ENCODE measurements at places on chromosomes 2 and 18.

GRCh38 chr2:69075486-69075885 lies 62.5 kb downstream of the ANTXR1 start:
- no peak for DNase-seq

- no peak for DNase-seq
Observed at GRCh38 chr2:75607400-75607798, 39.2 kb upstream of the MRPL19 start.

GRCh38 chr2:225002656-225003045 lies 39.6 kb downstream of the DOCK10 start:
- DNase-seq: no peak

- peak; percentile 93 for DNase-seq
Observed at GRCh38 chr2:37829202-37829601, 95.9 kb upstream of the RMDN2 start.

GRCh38 chr18:42730272-42730671 lies 385.2 kb downstream of the RIT2 start:
- no peak for DNase-seq

GRCh38 chr2:237501892-237502513 lies 15.0 kb downstream of the MLPH start:
- DNase-seq: no peak

DNA sequence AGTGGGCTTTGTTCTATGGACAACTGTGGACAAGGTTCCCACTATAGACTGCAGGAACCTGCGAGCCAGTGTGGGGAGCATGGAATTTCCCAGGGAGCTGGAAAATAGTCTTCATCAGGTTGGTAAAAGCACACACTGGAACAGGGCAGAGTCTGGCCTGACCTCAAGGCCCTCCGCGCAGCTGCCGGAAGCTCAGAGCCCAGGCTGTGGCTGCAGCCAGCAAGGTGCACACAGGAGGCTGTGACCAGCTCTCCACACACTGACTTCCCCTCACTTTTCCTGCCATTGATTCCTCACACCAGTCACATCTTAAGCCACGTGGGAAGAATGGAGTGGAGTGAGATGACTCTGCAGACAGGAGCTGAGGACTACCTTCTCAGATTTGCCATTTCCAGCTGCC lies 19.1 kb downstream of the MAL start:
- no peak for DNase-seq

- DNase-seq: no peak
Observed at GRCh38 chr2:3457524-3458395, 61.6 kb downstream of the ADI1 start.

GRCh38 chr2:12052796-12053195 lies 306.4 kb downstream of the LPIN1 start:
- DNase-seq: no peak

GRCh38 chr18:8288472-8289195 lies 320.6 kb upstream of the RAB12 start:
- no peak for DNase-seq

DNA sequence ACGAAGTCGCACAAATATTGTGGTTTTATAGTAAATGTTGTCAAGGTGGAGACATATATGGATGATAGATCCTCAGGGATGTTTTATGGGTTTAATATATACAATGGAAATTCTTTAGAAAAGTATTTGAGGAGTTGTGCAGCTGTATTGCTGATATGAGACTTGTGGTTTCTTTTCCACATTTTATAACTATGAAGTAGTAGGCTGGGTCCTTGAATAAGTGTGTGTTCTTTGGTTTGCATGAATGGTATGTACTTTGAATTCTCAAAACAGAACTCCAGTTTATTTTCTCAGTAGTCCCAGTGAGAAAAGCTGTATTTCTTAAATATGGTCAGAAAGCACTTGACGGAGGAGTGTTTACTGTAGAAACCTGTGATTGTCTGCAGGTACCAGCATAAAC lies 42.4 kb downstream of the PLCL1 start:
- no peak for DNase-seq

DNA sequence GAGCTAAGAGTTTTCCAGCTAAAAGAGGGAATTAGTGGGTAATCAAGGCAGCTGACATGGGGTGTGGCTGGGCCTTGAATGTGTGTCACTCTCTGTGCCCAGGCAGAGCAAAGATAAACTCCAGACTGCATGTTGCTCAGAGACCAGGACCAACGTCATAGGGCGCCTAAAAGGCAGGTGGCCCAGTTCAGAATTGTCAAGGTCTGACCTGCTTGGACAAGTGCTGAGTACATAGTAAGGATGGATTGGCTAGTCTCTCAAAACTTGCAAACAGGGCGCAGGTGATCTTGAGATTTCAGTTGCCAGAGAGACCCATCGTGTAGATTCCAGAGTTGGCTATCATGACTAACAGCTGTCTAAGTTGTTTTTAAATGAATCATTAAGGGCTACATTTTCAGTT lies 19.0 kb downstream of the CLUL1 start:
- DNase-seq: no peak

DNA sequence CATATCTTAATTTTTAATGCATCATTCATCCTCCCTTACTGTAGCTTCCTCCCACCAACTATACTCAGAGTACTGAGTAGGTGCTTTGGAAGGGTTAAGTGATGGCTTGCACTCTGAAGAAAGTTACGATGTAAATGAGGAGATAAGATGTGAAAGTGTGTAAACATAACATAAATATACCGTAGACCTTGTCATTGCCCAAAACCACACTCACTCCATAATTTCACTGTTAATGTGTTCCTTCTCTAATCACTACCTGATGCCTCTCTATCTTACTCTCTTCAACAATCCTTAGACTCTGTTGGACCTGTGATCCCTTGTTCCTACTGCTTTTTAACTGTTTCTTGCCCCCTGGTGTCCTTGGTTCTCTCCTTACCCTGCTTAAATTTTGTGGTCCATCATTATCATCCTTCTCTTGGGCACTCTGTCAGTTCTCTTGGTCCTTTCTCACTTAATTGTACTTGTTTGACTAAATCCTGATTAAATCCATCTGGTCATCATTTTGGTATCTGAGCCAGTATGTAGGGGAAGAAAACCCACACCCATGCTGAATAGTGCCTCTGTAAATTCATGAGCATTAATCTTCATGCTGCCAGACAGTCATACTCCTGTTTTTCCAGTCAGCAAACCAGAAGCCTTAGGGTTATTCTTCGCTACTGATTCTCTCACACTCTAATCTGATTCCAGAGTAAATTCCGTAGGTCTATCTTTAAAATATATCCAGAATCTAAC lies 45.0 kb downstream of the PMS1 start:
- DNase-seq: peak; percentile 13

- no peak for DNase-seq
Observed at GRCh38 chr18:47108373-47108772, 41.9 kb downstream of the HDHD2 start.

DNA sequence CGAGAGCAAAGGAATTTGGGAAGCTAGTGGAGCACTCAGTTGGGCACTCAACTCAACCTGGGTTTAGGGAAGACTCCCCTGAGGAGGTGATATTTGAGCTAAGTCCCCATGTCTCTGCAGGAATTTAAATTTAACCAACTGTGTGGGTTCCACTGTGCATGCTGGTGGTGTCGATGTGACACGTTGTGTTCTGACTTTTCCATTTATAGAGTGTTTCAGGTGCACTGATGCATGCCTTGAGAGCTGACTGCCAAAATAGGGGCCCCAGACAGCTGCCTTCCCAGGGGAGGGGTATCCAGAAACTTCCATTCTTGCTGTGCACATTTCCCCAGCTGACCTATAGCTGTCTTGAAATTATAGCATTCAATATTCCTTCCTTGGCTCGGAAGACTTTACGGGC lies 63.7 kb upstream of the BCL2L11 start:
- DNase-seq: no peak

DNA sequence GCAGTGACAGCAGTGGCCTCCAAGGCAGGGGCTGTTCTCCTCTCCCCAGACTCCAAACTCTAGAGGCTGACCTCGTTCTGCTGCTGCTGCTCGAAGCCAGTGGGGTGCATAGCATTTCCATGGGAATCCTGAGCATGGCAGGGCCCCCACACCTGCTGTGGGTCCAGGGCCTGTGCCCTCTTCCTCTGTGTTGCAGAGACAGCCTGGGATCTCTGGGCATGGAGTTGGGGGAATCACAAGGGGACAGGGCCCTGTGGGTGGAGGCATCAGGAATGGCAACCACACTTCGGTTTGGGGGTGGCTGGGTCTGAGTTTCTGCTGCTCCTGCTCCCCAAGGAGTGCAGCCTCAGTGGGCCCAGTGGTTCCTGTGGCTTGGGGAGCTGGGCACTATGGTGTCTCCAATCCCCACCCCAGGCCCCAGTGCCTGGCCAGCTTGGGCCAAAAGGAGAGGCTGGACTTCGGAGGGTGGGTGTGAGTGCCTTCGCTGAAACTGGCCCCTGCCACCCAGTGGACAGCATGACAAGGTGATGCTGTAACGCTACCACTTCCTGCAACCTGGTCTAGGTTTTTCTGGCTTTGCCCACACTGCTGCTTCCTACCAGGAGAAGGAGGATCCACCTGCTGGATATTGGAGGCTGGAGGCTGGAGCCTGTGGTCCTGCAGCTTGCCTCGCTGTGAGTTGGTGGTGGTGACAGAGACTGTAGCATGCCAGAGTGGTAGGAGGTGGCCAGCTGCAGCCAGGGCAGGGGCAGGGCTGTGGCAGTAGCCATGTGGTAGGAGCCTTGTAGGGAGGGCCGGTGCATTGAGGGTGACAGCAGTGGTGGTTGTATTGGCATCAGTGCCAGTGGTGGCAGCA lies 56.6 kb downstream of the SOWAHC start:
- no peak for DNase-seq

DNA sequence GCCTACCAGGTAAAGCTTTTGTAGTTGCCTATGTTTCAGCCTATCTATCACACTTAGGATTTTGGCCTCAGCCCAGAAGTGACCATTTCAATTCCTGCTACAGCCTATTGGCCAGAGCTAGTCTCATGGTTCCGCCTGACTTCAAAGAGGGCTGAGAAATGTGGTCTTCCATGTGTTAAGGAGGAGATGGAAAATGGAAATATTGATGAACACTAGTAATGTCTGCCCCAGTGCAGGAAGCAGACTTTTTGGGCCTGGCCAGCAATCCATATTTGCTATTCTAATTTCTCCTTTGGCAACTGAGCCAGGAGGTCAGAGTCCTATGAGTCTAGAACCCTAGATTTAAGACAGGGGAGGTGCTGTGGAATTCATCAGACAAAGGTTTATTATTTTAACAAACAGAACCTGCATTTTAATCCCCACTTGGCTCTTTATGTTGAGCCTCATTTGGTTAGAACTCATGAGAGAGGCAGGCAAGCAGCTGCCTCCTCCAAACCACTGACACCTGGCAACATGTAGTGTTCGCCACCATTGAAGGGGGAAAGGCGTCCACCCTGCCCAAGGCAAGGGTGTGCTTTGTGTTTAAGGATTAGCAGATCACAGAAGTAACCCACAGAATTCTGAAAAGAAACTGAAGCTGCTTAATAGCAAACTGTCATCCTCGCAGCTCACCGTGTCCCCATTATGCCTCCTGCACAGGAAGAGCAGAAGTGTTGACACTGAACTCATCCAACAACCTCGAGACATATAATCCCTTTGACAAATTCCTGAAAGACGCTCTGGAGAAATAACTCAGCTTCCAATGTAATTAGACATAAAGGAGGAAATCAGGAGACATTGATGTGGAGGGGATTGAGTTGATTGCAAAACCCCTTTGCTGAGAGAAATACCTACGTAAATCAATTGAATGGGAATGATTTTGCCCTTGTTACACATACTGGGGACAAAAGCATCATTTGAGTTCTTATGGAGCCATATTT lies 47.7 kb upstream of the SCG2 start:
- no peak for DNase-seq

GRCh38 chr2:109098251-109098920 lies 30.6 kb upstream of the SH3RF3 start:
- no peak for DNase-seq

- DNase-seq: no peak
Observed at GRCh38 chr2:232351686-232352510, 26.7 kb upstream of the ALPP start.

GRCh38 chr2:138455691-138456090 lies 45.9 kb upstream of the SPOPL start:
- DNase-seq: no peak

- peak; percentile 49 for DNase-seq
Observed at GRCh38 chr2:64454386-64455332, 697 bp downstream of the LGALSL start.

GRCh38 chr2:237413777-237414661 lies at the start of gene COL6A3:
TSS of gene COL6A3 (minus strand) at chr2:237414164. CDS start at chr2:237396817, 17,347 bp downstream.
- peak; percentile 91 for DNase-seq

DNA sequence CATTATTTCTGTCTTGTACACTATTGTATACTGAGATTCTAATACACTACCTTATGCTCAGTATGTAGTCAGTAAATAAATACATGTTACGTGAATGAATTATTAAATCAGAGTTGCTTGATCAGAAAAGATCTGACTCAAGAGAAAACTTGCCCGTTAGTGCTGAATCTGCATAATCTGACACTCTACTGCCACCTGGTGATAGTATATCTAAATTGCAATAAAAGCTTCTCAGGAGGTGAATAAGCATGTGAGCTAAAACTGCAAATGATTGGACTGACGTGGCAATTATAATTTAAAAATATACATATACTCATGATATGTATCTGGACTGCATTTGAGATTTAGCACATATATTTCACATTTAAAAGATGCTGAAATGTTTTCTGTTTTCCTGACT lies 70.4 kb downstream of the KIAA1328 start:
- DNase-seq: peak; percentile 23

DNA sequence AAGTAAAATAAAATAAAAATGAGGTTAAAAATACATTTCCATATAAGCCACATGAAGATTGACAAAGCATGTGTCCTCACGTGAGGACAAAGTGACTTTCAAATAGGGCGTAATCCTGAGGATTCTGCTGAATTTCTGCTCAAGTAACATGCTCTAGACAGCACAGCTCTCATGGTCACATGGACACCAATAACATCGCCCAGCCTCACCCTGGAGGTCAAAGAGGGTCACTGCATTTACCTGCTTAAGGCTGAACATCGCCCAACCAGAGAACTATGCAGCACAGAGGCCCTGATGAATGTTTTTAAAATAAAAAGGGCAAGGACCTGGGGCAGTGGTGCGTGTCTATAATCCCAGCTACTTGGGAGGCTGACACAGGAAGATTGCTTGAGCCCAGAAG lies 30.2 kb downstream of the TGFBRAP1 start:
- DNase-seq: no peak

DNA sequence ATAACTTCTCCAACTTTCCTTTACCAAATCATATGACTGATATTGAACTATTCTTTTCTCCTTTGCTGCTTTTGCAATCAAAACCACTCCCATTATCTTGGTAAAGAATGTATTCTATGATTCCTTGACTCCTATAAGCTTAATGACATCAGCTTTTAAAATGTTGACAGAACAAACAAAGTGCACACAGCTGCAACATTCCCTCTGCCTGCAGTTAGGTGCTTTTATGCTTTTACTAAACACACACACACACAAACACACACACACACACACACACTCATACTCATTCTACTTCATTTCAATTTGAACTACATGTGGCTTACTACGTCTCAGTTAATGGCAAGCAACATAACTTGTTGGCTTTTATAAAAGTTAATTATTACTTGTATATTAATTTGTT lies 946.6 kb downstream of the DPP10 start:
- no peak for DNase-seq

- DNase-seq: no peak
Observed at GRCh38 chr18:55354795-55355194, 233.2 kb downstream of the TCF4 start.

Data from EL (cell line).